Omental fat pad (tissue), 4 donors: ENCODE measurements at places on chromosomes 16 and 17.

GRCh38 chr16:13803974-13804373 is 116.0 kb upstream of the ERCC4 start:
- no peak for DNase-seq

- no peak for DNase-seq
These were observed 17.9 kb downstream of the CA7 start for GRCh38 chr16:66862023-66862520.

DNA sequence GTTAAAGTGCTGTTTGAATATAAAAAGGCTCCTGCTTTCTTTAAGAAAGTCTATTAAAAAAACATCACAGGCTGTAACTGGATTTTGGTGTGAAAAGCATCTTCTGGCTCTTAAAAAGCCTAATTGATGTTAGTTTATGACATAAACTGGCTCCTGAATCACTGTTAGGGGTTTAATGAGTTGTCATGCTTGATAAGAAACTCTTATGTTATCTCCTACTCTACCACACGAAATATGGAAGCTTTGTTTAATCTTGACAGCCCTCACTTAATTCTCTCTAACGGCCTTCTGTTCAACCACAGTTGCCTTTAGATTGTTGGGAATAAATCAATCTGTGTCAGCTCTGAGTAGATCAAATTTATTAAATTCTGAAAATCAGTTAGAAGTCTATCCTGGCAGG is 51.5 kb downstream of the CPPED1 start:
- no peak for DNase-seq

GRCh38 chr16:78729687-78730086 is 630.2 kb downstream of the WWOX start:
- DNase-seq: no peak

DNA sequence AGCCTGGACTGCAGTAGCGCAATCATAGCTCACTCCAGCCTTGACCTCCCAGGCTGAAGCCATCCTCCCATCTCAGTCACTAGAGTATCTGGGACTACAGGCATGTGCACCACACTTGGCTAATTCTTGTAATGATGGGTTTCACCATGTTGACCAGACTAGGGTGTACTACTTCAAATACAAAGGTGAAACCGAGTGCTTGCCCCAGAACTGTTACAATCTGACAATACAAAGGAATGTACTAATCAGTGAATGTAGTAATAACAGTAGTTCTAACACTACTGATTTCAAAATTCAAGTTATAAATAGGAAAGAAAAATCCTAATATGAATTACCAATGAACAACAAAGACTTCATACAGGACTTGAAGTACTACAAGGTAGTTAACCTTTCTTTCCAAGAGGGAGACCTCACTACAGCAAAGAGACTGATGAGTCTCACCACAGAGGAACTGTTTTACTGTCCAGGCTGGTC is 24.4 kb downstream of the CRK start:
- no peak for DNase-seq

- DNase-seq: no peak
These were observed 48.7 kb upstream of the AMZ2 start for GRCh38 chr17:68198931-68199836.

DNA sequence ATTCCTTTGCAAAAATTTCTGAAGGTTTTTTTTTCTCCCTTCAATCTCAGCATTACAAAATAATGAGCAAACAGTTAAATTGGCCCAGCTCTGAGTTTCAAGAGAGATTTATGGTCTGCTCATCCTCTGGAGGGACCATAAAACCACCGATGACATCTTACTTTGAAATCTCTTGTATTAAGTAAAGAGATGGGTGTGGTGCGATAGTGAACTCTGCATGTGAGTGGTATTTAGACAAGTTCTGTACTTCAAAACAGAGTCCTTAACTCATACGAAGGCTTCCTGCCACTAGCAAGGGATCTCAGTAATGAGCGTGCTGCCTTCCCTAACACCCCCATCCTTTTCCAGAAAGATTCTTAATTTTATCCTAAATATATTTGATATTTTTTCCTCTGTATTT is 2.1 kb downstream of the FAM20A start:
- DNase-seq: no peak

- DNase-seq: no peak
These were observed 203.9 kb downstream of the ZNF423 start for GRCh38 chr16:49651996-49652395.

GRCh38 chr16:46787909-46788308 is 39.8 kb upstream of the MYLK3 start:
- DNase-seq: no peak

GRCh38 chr17:71634376-71634775 is 486.4 kb upstream of the SOX9 start:
- no peak for DNase-seq

GRCh38 chr17:40312131-40312731 is 3.3 kb downstream of the RARA start:
- DNase-seq: peak; percentile 21

DNA sequence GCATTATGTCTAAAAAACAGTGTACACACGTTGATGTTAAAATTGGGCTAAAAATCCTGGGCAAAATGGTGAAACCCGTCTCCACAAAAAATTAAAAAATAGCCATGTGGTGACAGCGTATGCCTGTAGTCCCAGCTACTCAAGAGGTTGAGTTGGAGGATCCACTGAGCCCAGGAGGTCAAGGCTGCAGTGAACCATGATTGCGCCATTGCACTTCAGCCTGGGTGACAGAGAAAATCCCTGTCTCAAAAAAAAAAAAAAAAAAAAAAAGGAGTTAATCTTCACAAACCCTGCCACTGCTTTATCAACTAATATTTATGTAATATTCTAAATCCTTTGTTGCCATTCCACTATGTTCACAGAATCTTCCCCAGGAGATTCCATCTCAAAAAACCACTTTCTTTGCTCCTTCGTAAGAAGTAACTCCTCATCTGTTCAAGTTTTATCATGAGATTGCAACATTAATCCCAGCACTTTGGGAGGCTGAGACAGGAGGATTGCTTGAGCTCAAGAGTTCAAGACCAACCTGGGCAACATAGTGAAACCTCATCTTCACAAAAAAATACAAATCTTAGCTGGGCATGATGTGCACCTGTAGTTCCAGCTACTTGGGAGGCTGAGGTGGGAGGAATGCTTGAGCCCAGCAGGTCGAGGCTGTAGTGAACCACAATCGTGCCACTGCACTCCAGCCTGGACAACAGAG is 1.9 kb upstream of the C16orf87 start:
- DNase-seq: no peak

DNA sequence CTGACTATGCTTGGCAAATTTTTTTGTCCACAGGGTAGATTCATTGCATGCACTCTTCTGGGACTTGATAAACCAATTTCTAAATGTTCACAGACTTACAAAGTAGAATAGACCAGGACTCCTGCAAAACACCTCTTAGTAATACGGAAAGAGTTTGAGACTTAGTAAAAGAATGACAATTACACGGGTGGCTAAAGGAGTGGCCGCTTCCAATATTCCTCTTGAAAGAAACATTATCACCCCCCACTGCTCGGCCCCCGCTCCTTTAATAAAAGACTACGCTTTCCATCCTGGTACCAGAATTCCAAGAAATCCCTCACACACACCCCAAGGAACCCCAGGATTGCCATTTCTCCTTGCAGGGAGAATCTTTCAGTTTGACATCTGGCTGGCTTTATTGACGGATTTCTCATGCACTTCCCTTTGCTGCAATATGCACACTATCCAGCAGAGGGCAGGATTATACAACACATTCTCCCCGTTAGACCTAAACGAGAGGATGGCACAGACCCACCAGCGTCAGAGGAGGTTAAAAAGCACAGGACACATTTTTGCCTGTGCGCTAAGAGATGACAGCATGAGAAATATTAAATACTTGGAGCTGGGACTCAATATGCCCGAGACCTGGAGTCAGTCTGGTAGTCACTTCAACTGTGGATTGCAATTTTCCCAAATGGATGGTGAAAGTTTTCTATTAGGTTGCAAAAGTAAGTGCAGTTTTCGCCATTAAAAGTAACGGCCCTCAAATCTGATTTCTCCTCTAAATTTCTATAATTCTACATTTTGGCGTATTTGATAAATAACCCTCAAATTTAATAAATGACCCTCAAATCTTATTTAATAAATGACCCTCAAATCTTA is 46.6 kb upstream of the NUDT7 start:
- peak; percentile 81 for DNase-seq

DNA sequence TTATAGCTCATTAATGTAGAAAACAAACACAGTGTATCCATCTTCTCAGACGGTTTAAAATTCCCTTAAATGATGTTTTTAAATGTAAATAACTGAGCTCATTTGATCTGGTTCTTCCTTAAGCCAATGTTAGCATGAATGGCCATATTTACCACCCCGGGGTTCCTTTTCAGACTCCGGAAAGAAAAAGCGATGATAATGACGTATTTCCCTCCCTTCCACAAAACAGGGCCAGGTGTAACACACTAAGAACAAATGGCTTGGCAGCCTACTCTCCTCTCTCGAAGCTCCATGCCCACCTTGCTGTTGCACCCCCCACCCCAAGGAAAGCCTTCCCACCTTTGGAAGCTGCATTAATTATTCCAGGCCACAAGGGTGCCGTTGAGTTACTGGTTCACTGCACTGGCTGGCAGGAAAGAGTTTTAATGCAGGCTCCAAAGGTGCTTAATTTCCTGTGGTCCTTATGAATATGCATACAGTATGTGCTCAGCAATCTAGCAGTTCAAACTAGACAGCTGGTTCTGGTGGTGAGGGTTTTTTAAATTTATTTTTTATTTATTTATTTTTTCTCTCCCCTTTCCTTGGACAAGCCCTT is 378.9 kb downstream of the WWOX start:
- no peak for DNase-seq

- no peak for DNase-seq
These were observed 84.6 kb downstream of the PARN start for GRCh38 chr16:14545346-14545884.

DNA sequence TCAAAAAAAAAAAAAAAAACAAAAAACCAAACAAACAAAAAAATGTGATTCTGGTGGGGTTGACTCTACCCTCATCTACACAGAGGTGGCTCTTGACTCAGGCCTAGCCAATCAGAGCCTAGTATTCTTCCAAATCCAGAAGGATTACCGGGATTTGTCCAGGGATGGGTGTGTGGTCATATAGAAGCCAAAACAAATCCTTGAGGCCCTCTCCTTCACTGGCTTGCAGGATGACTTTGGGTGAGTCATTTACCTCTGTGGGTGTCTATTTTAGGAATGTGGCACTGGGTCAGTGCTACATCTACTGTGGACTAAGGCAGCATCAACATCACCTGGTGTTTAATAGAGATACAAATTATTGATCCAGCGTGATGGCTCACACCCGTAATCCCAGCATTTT is 93.2 kb upstream of the RBBP6 start:
- DNase-seq: no peak

- no peak for DNase-seq
These were observed 5.9 kb upstream of the CCDC57 start for GRCh38 chr17:82218349-82219075.

GRCh38 chr17:18143044-18143936 is 34.7 kb downstream of the MYO15A start:
- no peak for DNase-seq

DNA sequence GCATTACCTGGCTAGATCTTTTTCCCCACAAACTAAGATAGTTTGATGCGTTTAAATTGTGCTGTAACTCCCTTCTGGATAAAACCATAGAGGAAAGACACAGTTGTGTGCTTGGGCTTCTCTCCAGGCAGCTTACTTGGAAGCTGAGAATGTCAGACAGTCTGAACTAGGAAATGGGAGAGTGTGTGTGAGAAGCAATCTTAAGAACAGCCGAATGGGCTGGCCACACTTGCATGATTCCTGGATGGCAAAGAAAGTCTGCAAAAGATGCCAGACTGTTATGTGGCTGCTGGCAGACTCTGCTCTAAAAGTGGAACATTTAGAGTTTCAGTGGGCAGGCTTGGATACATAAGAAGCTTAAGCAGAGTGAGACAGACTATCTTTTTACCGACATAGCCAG is 384.3 kb upstream of the PSMD7 start:
- no peak for DNase-seq

DNA sequence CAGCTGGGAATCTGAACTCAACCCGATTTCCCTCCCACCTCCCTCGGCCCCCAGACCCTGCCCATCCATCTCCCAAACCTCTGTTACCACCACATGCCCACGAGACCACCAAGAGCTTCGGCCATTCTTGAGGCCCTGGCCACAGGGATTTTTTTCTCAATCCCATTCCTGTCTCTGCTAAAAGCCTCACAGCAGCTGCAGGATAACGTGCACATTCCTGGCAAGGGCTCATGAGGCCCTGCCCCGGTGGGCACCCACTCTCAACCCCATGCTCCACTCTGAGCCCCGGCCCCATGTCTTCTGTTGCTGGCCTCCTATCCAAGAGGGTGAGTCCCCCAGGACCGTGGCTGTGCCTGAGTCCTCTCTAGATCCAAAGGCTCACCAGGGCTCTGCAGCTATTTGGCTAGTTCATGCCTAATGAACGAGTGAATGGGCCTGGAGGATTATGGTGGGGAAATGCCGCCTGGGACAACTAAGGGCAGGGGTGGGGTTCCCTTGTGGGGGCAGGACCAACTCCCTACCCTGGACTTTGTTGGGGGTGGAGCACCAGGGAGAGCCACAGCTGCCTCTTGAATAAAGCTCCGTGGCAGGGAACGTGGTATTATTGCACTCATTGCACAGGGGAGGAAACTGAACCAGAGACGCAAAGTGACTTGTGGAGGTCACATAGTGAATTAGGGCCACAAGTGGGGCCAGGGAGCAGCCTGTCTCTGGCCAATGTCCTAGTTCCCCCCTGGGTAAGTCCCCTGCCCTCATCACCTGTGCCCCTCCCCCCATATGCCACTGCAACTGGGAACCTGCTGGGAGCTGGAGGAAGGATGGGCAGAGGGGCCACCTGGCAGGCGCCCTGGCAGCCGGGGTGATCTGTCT is 113.8 kb upstream of the SMURF2 start:
- no peak for DNase-seq

DNA sequence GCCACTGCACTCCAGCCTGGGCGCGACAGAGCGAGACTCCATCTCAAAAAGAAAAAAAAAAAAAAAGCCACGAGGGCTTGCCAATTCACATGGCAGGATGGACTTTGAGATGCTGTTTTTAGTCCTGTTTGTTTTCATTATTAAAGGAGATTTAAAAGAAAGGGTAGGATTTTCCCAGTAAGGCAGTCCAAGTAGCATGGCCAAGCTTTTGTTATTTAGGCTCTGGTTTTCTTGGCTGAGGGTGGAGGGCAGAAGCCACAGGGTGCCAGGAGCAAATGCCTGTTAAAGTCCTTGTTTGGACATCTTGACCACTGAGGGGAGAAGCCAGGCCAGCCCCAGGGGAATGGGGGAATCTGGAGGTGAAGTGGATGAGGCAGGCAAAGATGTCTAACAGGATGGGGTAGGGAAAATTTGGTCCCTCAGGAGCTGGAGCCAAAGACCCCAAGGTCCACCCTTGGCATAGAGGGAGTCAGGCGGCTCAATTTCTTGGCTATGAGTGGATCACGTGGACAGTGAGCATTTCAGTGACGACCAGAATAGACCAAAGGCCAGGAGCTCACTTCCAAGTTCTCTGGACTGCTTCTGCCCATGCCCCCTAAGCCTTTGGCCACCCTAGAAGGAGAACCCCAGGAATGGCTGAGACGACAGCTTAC is 20.8 kb upstream of the PLLP start:
- DNase-seq: no peak

- no peak for DNase-seq
These were observed 33.2 kb upstream of the STH start for GRCh38 chr17:45965812-45966211.
